ENCODE measurements at places on chromosomes 12 and 14.

- no peak for DNase-seq
Measured at GRCh38 chr12:65631621-65632111, 192.6 kb upstream of the HMGA2 start.

DNA sequence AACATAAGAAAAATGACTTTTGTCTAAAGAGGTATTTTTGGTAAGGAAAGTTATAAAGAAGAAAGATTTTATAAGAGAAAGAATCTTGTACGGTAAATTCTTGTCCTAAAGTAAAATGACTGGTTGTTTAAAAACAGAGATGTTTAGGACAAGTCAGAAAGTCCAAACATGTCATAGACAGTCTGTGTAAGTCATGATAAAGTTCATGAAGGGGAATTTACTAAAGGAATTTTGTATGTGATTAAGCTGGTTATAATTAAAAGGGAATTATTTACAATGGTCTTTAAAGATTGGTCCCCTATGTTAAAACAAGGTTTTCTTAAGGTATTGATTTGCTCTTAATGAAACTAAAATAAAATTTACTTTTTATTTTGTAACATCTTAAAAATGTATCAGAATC lies 269.4 kb upstream of the CCDC196 start:
- no peak for DNase-seq

- DNase-seq: no peak
Measured at GRCh38 chr12:121003650-121004049, 12.6 kb downstream of the C12orf43 start.

GRCh38 chr14:68552602-68553001 lies 240.3 kb downstream of the ZFP36L1 start:
- DNase-seq: no peak

GRCh38 chr12:132018193-132018916 lies 68.6 kb downstream of the EP400 start:
- DNase-seq: no peak

GRCh38 chr14:96501217-96501739 lies 904 bp upstream of the PAPOLA start:
- DNase-seq: no peak

GRCh38 chr14:74048281-74048680 lies 29.1 kb downstream of the BBOF1 start:
- DNase-seq: no peak

- DNase-seq: no peak
Measured at GRCh38 chr14:101209594-101209993, 306.1 kb upstream of the RTL1 start.

DNA sequence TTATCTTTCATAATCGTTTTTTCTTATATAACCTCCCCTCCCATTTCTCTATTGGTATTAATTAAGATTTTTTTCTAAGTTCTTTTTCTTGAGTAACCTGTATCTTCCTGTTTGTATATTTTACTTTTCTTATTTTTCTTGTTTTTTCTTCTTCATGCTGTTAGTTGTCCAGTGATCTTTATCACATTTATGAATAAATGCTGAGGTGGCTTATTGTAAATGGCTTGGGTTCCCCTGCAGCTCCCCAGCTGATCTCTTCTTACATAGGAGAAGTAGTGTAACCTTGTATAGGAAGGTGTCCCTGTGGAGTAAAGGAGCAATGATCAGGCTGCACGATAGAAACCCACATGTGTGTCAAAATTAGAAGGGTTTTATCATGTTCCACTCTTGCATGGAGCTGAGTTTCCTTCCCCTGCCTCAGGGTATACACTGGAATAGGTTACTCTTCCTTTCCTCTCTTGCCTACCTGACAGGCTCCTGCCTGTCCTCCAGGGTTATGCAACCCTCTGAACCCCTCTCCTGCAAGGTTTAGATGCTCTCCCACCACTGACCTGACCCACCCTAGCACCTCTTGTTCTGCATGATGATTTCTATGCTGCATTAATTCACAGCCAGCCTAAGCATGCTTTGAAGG lies 334.8 kb upstream of the RGS6 start:
- DNase-seq: no peak

DNA sequence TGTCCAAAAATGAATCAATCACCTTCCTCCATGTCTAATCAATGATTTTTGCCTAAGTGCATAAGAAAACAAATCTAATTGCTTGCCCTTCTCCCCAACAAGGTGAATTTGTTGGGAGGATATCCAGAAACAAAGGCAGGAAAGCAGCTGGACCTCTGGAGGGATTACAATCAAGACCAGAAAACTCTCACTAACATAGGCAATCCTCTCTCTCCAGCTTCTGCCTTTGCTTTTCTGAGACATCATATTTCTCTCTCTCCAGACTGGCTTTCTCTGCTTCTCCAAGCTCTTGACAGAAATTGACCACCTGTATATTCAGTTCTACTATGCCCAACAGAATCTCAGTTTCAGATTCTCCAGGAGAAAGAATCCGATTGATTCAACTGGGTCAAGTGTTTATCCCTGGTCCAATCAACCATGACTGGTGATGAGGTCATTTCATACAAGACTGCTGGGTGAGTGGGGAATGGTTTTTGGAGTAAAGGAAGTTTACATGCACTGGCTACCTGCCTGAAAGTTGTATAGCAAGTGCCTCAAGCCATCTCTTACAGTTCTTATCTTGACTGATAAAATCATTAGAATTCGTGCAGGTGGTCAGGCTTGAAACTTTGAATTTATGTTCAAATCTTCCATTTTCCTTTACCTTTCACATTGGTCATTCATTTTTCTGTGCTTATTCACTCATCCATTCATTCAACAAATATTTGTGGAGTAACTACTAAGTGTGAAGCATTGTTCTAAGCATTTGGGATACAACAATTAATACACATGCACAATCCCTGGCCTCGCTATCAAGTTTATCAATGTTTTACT lies 22.2 kb upstream of the CFAP54 start:
- no peak for DNase-seq

DNA sequence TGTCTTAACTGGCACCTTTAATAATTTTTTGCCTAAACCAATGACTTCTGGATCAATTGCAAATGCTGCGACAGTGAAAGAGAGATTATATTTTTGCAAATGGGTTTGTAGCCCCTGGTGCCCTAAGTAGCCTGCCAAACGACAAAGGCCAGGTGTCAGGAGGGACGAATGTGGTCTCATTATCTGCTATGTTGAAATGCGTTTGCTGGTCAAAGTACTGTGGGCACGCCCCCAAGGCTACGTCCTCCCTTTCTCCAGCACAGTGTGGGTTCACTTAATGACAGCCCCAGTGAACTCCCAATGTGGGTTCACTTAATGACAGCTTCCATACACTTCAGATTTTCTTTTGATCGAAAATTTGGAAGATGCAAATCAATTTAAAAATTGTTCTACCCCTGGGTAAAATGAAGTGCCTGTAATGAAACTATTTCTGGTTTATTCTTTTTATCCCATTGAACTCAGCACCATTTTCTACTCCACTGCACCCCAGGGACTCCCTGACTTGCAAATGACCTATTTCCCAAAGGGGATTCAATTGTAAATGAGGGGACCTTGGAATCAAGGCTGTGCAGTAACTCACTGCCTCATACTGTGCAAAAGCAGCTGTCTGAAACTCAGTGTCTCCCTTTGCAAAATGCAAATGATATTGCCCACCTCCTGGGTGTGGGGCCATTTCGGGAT lies 1.4 kb downstream of the SERPINA11 start:
- no peak for DNase-seq

- no peak for DNase-seq
Measured at GRCh38 chr14:100333827-100334226, 10.7 kb downstream of the SLC25A47 start.

DNA sequence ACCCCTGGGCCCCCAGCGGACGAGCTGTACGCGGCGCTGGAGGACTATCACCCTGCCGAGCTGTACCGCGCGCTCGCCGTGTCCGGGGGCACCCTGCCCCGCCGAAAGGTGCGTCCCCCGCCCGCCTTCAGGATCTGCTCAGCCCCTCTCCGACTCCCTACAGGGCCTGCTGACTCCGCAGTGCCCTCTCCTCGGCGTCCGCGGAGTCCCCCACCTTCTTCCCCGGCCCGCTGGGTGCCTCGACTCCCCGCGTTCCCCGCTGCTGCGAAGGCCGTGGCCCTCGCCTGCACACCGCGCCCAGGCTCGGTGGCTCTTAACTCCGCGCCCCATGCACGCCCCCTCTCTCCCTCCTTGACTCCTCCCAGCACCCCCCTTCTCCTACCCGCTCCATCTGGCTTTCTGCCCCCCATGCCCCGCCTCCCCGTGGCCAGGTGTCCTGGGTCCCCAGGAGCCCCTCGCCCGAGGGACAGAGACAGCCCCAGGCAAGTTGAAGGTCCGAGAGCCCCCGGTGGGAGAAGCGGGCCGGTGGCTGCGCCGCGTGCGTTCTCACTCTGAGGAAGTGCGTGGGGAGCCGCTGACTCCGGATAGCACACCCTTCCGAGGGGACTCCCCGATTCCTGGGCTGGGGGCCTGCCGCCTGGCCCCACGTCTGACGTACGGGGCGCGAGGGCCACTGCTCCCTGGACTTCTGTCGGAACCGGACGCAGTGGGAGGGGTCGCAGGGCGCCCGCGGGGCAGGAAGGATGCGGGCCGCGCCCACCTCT lies 594 bp downstream of the TAMALIN start:
- DNase-seq: peak; percentile 34

- DNase-seq: no peak
Measured at GRCh38 chr14:56524971-56525677, 54.5 kb upstream of the TMEM260 start.

DNA sequence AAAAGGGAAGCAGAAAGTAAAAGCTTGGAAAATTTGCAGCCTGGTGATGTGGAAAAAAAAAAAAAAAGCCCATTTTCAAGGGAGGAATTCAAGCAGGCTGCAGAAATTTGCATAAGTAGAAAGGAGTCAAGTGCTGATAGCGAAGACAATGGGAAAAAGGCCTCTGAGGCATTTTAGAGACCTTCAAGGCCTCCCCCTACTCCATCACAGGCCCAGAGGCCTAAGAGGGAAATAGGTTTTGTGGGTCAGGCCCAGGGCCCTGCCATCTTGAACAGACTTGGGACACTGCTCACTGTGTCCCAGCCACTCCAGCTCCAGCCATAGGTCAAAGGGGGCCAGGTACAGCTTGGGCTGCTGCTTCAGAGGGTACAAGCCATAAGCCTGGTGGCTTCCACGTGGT lies 13.8 kb upstream of the PRKD1 start:
- DNase-seq: no peak

GRCh38 chr14:105466531-105467248 lies 7.9 kb upstream of the CRIP2 start:
- DNase-seq: no peak

DNA sequence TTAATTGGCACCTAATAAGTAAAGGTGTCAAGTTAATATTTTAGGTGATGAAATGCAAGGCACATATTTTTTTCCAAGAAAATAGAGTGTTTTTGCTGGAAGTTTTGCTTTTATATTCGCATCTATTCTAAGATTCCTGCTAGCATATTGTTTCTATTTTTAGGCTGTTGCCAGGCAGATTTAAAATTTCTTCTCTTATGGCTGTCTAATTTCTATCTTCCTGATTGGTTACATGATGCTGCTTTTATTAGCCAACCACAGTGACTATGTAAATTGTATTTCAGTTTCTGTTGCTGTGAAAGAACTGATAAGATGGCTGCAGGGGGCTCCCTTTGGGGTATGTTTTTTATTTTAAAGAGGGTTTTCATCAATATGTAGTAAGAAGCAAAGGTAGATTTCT lies 42.7 kb downstream of the ATF7IP start:
- DNase-seq: no peak

GRCh38 chr12:11164384-11164783 lies 6.6 kb upstream of the SMIM10L1 start:
- DNase-seq: no peak

GRCh38 chr14:76726551-76726970 lies 34.7 kb upstream of the VASH1 start:
- DNase-seq: no peak

GRCh38 chr12:116876151-116876869 lies 4.9 kb downstream of the HRK start:
- DNase-seq: no peak

DNA sequence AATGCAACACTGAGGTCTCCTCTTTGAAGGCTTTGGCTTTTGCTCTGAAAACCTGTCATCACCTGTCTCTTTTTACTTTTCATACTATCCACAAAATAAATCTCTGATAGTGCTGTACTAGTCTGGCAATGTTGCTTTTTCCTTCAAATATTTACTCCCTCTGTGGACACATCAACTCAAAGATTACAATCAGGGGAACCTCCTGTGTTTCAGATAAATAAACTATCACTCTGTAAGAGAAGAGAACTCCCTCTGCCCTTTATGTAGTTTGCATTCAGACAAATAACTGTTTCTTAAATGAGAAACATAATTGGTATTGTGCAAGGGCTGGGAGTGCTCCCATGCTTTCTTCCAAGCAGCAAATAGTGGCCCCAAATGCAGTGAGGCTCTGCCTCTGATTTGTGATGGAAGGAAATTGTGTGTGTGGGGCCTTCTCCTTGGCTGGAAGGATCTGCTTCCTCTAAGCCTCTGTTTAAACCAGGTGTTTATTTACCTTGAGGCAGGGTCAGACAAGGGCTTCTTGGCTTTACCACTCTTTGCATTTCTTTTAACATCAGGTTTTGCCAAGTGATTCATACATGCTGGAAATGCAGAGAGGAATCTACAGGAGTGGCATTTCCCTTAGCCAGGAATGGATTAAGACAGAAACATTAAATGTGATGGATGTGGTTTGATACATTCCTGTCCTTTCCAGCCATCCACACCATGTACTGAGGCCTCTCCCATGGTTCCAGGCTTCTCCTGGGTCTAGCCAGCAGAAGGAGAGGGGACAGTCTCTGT lies 69.0 kb downstream of the AKAP6 start:
- DNase-seq: no peak

GRCh38 chr12:122152754-122153153 lies 21.3 kb downstream of the IL31 start:
- no peak for DNase-seq

Data from stimulated activated effector memory CD8-positive, alpha-beta T cell treated with anti-CD3 and anti-CD28 coated beads, Interleukin-12 subunit alpha, Interleukin-12 subunit beta, amount 100 ng/mL, for 72 hours (primary cell).